IMR-90 (cell line): ENCODE measurements at places on chromosomes 6 and 20. TPM values are rescaled to one million over a fixed set of nuclear protein-coding genes. Genes with fewer than 3 reads are reported as not detected.

GRCh38 chr6:7468382-7469081 lies 72.9 kb upstream of the DSP start:
- DNase-seq, result peak; percentile 66

Gene OR2J3
- not detected in 2 replicates for polyA plus RNA-seq

DNA sequence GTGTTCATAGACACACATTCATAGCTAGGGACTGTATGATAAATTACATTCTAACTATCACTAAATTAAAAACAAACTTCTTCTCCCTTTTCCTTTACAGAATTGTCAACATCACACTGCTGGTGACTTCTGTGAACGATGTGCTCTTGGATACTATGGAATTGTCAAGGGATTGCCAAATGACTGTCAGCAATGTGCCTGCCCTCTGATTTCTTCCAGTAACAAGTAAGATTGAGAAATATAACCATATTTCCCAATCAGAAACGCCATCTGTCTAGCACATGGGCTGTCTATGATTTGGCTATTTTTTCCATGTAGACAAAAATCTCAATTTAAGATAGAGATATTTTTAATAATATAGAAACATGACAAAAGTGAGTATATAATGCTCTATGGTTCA lies 367.7 kb downstream of the ARHGAP18 start:
- DNase-seq, result peak; percentile 56

GRCh38 chr20:41173161-41173721 lies 35.9 kb downstream of the PLCG1 start:
- DNase-seq, result peak; percentile 80

Gene CST7
- not detected in 2 replicates for polyA plus RNA-seq

DNA sequence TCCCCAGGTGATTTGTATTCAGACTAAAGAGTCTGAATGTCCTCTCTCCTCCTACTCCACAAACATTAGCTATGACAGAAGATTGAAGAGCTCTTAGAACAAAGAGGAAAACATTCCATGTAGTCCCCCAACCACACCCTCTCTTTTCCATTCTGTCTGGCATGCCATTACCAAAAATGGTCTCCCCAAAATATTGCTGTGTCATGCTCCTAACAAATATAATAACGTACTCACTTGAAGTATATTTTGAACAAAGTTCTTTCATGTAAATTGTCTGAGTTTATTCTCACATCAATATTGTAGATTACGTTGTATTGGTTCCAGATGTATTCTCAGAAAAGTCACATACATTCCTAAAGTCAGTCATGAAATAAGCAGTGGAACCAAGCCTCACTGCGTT lies 467.3 kb upstream of the IRAK1BP1 start:
- DNase-seq, result no peak

Gene CLPSL1
- not detected in 2 replicates for polyA plus RNA-seq

DNA sequence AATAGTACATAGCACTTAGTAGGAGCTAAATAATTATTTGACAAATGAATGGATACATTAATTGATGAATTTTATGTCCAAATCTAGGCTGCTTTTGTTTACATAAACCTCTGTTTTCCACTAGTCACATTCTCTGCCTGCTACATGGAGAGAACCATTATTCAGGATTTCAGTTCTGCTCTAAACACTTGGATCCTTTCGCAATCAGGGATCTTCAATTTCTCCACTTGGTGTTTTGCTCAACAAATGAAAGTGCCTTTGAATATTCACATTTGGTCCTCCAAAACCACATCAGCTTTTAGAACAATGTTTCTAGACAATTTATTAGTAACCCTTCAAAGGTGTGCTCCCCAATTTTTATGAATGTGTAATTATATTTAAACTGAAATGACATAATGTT lies 30.6 kb upstream of the HLA-DQB1 start:
- DNase-seq, result no peak

DNA sequence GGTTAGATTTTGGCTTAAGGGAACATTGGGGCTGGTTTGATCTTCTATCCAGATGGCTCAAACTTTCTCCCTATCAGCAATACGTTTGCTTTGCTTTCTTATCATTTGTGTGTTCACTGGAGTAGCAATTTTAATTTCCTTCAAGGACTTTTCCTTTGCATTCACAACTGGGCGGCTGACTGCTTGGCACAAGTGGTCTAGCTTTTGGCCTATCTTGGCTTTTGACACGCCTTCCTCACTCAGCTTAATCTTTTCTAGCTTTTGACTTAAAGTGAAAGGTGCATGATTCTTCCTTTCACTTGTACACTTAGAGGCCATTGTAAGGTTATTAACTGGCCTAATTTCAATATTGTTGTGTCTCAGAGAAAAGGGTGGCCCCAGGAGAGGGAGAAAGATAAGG lies 254.9 kb downstream of the PLCB1 start:
- no peak for DNase-seq

DNA sequence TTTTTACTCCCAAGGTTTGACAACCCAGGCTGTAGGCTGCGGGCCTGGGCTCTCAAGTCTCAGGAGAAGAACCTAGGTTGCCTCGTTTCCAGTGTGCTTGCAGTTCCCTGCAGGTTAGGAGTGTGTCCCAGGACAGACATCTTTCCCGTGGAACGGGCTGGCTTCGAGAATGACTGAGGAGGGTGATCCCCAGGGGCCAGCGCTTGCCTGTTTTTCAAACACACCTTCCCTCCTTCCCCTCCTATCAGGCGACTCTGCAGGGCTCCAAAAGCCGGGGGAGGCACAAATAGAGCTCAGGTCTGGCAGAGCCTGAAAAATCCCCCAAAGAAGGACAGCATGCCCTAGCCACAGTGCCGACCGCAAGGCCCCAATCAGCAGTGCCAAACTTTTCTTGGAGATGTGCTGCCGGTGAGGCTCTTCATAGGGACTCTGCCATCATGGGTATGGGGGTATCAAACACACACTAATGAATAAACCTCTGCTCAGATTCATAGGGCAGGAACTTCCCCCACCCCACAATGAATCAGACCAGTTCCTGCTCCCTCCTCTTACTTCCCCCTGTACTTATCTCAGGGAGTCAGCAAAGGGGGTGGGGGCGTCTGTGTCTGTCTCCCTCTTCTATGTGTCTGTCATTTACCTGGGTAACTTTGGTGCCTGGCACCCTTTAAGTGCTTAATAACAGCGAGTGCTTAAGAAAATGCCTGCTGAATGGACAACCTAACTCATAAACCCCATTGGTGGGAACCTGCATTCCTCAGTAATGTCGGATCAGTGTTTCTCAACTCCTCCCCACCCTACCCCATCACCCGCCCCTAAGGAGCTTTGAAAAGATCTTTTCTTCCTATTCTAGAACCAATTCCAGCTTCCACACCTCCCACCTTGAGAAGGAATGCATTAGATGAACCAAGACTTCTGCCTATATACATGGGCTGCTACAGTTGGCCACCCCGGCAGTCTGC lies 1.6 kb downstream of the KCNG1 start:
- DNase-seq, result peak; percentile 61

Gene PBOV1
- polyA plus RNA-seq, result not detected in 2 replicates

Gene DUSP15
- not detected in 2 replicates for polyA plus RNA-seq

DNA sequence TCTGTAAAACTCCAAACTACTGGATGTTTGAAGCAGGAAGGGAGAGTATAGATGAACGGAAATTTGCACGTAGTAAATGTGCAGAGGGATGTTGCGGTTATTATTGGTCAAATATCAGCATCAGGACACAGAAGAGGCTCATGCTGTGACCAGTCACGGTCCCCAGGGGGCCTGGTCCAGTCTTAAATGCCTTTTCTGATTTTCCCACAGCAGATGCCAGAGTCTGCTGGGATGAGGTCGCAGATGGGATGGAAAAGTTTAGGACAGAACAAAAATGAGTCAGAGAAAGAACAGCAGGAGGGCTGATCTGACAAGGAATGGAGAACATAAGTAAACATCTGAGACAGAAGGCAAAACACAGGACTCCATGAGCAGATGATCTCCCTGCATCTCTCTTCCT lies 11.7 kb upstream of the SIRPG start:
- DNase-seq, result no peak

DNA sequence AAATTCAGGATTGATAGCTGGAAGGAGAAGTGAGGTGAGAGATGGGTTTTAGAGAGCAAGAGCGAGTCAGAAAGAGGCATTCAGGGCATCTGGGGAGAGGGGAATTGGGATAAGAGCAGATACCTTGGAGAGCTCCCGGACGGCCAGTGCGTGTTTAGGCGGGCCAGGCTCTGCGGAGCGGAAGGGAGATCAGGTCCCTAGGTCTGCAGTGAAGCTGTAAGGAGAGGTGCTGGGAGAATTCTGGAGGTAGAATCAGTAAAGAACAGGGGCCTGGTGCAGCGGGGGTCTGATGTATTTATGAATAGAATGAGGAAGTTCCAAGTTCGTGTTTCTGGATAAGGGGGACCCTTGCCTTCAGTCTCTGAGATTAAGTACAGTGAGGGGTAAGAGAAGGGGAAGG lies 47.4 kb upstream of the FAM83D start:
- peak; percentile 19 for DNase-seq

GRCh38 chr6:112008482-112008881 lies 45.4 kb upstream of the CCN6 start:
- peak; percentile 36 for DNase-seq

Gene PBX2
- 56.8 and 58.0 TPM in 2 replicates for polyA plus RNA-seq

Gene ADGRB3
- not detected in 2 replicates for polyA plus RNA-seq

Gene OR2H2
- polyA plus RNA-seq, result not detected in 2 replicates

DNA sequence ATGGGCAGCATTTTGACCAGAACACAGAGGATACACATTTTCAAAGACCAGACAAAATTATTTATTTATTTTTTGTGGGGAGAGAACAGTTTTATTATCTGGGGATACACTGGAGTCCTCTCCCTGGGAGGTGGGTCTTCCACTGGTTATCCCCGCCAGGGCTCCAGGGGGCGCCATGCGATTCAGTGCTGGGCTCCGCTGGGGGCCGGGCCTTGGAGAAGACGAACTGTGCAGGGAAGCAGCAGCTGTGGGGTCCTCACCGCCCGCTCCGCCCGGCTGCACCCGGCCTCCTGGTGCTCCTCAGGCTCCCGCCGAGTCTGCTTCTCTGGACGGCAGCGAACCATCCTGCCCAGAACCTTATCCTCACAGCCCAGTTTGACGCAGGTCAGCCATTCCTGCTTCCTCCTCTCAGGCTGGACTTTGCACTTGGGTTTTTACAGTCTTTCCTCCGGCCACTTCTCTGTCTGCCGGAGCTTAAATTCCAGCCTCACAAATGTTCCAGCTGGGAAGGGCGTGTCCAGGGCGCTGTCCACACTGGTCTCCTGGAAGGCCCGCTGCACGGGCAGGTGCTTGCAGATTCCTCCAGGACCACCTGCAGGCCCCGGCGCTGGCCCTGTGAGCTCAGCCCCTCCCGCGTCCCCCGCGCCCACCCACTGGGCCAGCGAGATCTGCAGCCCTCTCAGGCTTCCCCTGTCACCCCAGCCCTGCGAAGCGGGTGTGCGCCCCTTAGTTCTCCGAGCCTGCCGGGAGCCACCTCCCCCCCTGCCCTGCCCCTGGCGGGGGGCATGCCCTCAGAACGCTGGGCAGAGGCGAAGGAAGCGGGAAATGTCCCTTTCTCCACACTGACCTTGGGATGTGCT lies 1830.0 kb upstream of the DEFB115 start:
- DNase-seq, result no peak

DNA sequence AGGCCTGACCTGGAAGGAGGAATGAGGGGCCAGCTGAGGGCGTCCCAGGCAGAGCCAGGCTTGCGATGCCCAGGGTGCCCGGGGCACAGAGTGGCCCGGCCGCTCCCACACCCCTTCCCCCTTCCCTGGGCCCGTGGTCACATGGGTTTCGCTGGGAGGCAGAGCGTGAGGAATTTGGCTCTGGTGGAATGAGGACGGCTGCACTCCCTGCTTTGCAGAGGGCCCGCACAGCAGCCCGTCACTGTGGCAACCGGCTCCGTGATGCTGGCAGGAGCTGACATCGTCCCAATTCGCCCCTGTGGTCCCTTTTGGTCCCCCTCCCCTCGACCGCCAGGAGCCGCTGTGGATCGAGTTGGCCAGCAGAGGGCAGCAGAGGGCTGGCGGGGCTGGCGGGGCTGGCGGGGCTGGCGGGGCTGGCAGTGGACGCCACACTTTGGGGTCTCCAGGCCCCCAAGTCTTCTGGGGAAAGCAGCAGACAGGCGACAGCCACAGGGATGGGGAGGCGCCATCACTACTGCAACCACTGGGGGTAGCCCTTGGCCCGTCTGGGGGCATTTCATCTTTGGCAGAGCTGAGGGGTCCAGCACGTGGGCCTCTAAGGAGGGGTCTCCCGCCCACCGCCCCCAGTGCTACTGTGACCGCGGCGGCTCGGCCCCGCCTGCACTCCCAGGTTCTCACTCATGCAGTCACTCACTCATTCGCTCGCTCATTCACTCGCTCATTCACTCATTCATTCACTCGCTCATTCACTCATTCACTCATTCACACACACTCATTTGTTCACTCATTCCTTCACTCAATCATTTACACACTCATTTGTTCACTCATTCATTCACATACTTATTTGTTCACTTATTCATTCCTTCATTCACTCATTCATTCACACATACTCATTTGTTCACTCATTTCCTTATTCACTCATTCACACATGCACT lies 49.7 kb upstream of the BHLHE23 start:
- no peak for DNase-seq

GRCh38 chr6:147770221-147770620 lies 261.7 kb downstream of the SAMD5 start:
- DNase-seq, result no peak

DNA sequence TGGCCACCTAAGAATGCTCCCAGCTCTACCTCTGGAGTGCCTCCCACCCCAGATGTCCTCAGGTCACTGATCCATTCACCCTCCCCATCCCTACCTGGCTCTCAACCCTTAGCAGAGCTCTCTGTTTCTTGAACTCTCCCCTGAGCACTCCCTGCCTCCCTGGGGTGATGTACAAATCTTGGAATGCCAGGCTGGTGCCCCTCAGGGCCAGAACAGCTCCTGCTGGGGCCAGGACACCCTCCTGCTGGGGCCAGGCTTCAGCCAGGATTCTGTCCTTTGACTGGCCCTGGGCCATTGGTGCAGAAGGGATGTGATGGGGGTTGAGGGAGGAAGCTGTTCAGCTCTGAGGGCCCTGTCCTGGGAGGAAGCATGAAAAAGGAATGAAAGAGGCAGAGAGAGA lies 30.0 kb downstream of the MYT1 start:
- DNase-seq, result no peak

DNA sequence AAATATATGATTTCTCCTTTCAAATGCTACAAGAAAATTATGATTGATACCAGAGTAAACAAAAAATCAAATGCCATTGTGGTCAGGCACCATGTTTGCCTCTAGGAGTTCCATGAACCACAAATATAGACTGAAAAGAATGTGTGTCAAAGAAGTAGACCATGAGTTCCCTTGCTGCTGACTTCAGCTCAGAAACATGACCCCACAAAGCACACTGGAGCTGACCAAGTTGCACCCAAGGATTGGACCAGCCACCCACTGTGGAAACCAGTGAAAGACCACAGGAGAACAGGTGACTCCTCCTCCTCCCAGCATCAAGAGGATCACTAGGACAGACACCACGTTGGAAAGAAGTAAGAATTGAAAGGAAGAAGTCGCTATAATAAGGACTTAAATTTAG lies 90.8 kb upstream of the TENT5A start:
- no peak for DNase-seq

Gene CRISP3
- not detected in 2 replicates for polyA plus RNA-seq
